NCI-H1092 treated with DMSO at 0.1 percent for 48 hours (cell line): ENCODE measurements at places on chromosomes 13 and 19.

DNA sequence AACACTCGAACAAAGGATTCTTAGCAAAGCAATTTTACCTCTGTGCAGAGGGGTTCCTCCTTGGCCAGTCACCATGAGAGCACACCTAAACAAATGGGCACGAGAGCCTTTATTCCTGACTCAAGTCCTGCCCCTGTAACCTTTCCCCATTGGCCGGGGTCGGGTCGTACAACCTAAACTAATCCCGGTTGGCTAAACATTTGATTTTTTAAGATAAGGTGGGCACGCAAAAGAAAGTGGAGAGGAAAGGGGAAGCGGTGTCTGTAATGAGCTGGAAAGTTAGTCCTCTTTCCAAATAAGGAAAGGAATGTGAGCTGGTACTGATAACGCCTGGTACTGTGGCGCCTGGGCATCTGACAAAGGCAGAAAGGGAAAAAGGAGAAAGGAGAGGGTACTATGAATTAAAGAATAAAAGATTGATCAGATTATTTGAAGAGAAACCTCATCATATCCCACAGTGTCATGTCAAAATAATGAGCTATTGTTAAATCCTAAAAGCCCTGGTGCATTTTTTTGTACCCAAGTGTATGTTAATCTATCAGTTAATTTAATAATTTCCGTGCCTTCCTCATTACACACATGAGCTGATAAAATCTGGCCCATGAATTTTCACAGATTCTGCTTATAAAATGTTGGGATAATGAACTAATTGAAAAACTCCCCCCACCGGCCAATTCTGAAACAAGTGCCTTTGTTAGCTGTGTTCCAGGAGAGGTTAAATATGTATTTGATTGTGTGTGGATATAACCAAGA, 335.7 kb downstream of the RFC3 start:
- no peak for DNase-seq

GRCh38 chr13:46378411-46378810, 8.6 kb downstream of the RUBCNL start:
- no peak for DNase-seq

GRCh38 chr19:29753190-29753933, 38.3 kb upstream of the C19orf12 start:
- DNase-seq: no peak

- DNase-seq: no peak
Observed at GRCh38 chr19:4996701-4997100, 27.8 kb downstream of the KDM4B start.

- no peak for DNase-seq
Observed at GRCh38 chr19:20787786-20788185, 11.7 kb downstream of the ZNF66 start.

- DNase-seq: no peak
Observed at GRCh38 chr13:93409816-93410215, 183.2 kb downstream of the GPC6 start.
